ENCODE measurements at places on chromosomes 13 and 19.

GRCh38 chr19:6278740-6279619, 795 bp downstream of the MLLT1 start:
- DNase-seq, result no peak

DNA sequence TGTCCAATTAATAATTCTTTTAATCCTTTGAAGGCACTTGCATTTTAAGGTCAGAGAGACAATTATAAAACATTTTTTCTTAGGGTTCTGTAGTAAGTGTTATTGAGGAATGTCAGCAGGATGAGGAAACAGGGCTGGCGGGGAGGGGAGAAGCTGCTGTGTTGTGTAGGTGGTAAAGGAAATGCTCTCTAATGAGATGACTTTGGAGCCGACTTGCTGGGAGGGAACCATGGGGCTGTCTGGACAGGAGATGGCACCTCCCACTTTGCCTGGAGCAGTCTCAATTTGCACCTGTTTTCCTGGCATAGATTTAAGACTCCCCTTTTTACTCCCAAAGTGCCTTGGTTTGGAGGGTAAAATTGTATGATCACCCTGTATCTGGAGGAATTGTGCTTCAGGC, 230.4 kb downstream of the ATP8A2 start:
- DNase-seq, result no peak

- peak; percentile 26 for DNase-seq
Observed at GRCh38 chr13:27379694-27380641, 44.5 kb upstream of the GTF3A start.

- DNase-seq, result no peak
Observed at GRCh38 chr13:110302997-110303396, 4.0 kb downstream of the COL4A1 start.

DNA sequence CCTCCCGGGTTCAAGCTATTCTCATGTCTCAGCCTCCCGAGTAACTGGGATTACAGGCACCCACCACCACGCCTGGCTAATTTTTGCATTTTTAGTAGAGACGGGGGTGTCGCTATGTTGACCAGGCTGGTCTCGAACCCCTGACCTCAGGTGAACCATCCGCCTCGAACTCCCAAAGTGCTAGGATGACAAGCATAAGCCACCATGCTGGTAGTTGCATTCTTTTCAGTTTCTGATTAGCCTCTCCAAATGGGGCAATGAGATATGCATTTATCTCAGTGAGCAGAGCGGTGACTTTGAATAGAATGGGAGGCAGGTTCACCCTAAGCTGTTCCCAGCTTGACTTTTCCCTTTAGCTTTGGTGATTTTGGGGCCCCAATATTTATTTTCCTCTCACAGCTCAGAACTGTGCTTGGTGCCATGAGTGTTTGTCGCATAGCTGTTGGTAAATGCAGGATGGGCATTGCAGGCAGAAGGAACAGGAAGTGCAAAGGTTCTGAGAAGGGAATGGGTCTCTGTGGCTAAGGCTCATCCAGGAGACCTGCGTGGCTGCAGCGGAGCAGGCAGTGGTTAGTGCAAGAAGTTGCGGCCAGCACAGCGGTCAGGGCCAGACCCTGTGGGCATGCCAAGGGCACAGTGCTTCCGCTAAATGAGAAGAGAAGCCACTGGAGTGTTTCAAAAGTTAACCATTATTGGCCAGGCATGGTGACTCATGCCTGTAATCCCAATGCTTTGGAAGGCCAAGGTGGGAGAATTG, 20.7 kb downstream of the LYPD3 start:
- DNase-seq, result no peak

DNA sequence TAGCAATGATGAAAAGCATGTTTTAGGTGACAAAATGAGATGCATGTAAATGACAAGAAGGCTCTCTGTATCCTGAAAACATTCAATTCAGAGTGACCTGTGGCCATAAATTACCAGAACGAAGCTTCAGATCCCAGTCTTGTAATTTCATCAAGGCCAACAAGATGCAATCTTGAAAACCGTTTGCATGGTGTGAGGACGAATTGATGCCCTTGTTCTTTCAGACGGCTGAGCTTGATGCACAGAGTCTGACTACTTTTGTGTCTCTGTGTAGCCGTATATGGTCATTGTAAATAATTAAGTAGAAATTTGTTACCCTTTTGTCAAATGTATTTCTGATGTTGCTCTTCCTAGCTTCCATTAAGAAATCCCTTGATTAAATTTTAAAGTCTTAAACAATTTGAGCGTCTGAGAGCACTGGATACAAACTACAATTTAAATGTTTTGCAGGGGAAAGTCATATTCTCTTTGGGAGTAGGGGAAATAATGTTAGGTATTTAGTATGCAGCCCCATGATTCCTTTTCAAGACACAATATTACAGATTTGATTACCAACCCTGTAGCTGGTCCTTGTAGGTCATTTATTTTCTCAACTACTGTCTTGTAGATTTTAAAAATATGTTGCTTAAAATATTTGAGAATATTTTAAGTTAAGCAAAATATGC, 125.8 kb upstream of the PCDH9 start:
- DNase-seq, result no peak

DNA sequence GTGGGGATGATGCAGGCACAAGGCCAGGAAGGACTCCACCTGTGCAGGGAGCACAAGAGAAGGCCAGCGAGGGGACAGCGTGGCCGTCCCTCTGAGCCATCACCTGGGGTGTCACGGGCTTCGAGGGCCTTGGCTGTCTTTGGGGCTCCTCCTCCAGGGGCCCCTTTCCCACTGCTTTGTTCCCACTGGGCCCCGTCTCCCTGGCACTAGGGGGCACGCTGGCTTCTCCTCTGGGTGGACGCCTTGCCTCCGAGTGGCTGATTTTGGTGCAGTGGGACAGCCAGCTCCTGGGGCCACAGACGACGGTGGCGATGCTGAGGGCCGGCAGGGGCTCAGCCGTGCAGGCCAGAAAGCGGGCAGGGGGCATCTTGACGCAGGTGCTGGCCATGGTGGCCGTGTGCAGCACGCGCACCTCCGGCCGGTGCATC, 43.2 kb upstream of the GRTP1 start:
- DNase-seq, result no peak

- DNase-seq, result no peak
Observed at GRCh38 chr13:47421525-47421924, 524.7 kb upstream of the HTR2A start.

DNA sequence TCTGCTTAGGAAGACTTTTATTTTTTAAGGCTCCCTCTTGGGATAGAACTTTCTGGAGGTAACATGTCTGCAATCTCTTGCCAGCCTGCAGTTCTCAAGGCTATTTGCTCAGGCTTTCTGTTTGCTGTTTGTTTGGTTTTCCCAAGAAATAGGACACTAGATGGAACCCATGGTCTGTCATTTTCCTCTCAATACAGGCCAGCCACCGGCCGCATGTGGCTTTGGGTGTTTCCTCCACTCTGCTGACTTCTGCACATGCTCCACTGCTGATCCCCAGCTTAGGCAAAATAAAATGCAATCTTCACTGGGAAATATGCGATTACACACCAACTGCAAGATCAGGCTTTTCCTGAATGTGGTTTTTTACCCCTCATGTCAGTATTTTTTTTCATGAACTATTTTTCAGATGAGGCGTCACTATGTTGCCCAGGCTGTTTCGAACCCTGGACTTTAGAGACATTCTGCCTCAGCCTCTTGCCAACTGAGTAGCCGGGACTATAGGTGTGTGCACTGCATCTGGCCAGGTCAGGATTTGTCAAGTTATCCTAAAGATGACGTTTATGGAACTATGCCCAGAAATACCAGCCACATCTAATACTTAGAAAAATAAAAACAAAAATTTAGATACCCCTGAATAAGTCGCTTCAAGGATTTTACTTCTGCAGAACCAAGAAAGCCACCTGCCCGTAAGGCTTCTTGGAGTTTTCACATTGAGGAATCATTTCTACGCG, 94.3 kb upstream of the PABPC3 start:
- no peak for DNase-seq

DNA sequence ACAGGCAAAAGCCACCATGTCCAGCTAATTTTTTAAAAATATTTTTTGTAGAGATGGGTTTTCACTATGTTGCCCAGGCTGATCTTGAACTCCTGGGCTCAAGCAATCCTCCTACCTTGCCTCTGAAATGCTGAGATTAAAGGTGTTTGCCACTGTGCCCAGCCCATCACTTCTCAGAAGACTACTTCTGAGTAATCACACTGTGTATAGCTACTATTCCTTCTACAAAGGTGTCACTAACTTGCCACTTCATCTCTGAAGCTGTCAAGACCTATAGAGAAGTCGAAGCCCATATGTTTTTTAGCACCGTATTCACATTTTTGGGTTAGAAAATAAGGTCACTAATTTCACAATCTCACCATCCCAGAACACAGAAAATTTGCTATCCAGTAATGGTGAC, 36.0 kb upstream of the FNDC3A start:
- no peak for DNase-seq

DNA sequence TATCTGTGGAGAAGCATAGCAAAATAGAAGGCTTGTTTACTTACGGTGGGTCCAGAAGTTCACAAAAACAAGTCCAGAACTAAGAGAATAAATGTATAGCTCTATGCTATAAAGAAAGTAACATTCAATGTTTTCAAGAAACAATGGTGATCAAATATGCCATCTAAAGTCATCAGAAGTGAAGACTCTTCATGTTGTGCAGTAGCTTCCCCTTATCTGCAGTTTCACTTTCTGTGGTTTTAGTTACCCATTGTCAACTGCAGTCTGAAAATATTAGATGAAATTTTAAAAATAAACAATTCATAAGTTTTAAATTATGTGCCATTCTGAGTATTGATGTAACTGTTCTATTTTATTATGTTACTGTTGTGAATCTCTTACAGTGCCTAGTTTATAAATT, 72.5 kb downstream of the EDNRB start:
- DNase-seq, result no peak

GRCh38 chr13:103315711-103316110, 249.5 kb upstream of the SLC10A2 start:
- DNase-seq, result no peak

- no peak for DNase-seq
Observed at GRCh38 chr19:18725841-18726770, 42.6 kb downstream of the CRTC1 start.

DNA sequence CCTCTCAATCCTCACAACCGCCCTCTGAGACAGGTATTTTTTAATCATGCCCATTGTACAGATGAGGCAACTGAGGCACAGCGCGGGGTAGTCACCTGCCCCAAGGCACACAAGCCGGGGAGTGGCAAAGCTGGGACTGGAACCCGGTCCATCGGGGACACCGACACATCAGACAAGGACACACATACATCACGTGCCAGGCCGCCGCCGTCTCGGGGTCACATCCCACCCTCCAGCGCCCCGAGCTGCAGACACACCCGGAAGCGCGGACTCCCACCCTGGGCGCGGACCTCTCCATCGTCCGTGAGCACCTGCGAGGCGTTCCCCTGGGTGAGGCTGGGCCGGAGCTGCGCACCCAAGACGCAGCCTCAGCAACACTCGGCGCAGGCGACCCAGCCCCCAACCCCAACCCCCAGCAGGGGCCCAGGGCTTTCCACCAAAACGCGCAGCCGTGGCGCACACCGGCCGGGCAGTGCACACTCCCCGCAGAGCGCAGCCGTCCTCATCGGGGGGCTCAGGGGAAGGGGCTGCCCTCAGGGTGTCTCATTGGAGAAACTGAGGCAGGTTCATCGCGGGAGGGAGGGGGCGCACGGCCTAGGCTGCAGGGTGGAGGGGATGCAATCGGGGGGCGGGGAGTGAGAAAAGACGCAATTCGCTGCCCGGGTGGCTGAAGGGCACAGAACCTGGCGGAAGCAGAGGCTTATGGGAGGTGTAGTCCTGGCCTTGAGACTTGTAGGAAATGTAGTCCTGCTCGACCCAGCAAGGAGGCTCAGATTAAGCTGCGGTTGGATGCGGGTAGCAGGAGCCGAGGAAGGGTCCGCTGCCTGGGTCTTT, 1.9 kb upstream of the LMTK3 start:
- DNase-seq, result peak; percentile 83

GRCh38 chr13:43136920-43137575, 113.7 kb downstream of the DNAJC15 start:
- DNase-seq, result no peak

DNA sequence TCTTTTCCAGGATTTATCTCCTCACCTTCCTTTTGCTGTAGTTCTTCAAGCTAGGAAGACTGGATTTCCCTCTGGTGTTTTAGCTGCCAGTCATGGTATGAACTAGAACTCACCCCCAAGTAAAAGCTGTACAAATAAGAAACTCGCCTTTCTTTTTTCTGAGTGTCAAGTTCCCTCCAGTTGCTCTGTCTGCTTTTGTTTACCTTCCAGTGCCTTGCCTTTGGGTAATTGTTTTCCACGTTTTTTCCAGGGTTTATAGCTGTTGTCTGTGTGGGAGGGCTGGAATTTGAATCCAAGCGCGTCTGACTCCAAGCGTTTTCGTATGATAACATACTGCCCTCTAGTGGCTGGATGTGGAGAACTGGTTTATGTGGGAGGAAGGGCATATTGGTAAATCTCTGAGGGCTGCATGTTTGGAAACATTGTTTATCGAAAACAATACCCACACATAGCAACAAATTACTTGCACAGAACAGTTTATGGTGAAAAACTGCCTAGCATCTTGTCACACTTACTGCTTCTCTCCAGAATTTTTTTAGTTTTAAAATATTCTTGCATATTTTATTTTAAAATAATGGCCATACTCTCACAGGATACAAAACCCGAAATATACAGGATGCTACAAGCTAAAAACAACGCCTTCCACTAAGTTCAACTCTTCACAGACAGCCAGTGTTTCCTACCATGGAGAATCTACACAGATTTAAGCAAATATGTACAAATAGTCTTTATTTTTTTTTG, 19.2 kb downstream of the RCN3 start:
- DNase-seq, result peak; percentile 83

DNA sequence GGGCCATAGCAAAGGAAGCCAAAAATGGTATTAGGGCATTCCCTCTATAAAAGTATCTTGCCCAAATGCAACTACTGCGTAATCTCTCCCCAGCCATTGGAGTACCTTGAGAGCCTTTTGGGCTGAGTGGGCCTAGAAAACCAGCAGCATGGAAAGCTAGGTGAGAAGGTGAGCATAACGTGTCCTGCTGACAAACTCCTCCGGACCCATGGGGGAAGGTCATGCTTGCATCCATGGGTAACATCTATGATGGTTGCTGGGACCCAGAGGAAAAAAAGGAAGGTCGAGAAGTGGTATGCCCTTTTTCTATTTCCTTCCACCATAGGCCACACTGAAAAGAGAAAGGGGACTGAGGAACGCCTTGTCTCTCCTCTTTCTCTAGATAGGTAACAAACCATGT, 57.4 kb downstream of the ZNF728 start:
- no peak for DNase-seq

DNA sequence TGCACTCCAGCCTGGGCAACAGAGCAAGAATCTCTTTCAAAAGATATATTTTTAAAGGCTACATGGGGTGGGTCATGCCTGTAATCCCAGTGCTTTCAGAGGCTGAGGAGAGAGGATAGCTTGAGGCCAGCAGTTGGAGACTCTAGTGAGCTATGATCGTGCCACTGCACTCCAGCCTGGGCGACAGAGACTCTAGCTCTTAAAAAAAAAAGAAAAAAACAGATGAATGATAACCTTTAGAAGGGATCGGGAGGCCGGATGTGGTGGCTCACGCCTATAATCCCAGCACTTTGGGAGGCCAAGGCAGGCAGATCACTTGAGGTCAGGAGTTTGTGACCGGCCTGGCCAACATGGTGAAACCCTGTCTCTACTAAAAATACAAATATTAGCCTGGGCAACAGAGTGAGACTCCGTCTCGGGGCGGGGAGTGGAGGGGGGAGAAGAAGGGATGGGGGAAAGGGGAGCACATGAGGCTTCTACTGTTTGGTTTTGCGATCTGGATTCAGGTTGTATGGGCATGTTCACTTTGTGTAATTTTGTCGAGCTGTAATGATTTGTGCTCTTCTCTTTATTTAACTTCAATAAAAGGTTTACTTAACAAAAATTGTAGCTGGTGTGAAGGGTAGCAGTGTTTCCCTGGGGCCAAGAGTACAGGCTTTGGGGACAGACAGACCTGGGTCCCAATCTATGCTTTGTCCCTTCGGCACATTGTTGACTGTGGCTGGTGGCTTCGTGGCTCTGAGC, 1.1 kb upstream of the PSMC4 start:
- DNase-seq, result no peak
